ENCODE measurements at places on chromosomes 13 and 19.

DNA sequence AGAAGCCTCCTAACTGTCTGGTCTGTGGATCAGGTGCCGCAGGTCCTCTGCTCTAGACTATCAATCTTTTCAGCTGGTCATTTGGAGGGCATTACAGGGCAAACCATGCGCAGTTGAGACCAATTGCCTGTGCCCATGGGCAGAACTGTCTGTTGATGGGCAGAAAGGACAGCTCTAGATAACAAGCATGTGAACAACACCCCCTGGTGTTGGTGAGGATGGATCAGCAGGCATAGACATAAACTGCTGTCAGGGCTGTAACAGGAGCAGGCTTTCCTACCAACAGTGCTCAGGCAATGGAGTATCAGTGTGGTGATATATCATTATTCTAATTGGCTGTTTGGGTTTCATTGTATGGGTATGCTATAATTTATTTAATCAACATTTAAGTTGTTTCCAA is 104.7 kb upstream of the KL start:
- DNase-seq: peak; percentile 69

- DNase-seq: no peak
Observed at GRCh38 chr19:14408491-14409145, 10.5 kb downstream of the DDX39A start.

- no peak for DNase-seq
Observed at GRCh38 chr19:45340899-45341453, 426 bp downstream of the KLC3 start.

- no peak for DNase-seq
Observed at GRCh38 chr13:27336014-27336673, 65.5 kb downstream of the RASL11A start.

DNA sequence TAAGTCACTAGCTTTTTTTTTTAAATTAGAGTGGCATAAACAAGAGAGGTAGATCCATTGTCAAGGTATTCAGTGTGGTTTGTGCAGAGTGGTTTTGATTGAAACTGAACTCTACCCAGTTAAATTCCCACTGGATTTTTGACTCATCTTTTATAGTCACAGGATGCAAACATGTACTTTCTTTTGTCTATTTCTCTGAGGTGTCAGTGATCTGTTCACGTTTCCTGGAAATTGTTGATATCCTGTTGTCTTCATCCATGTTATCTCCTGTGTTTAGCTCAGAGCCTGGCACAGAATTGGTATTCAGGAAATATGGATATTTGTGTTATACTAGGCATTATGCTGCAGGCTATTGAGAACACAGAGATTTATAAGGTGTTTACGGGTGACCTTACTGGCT is 119.7 kb downstream of the PCCA start:
- DNase-seq: no peak

- peak; percentile 81 for DNase-seq
Observed at GRCh38 chr19:55088543-55089341, 13.1 kb downstream of the EPS8L1 start.

DNA sequence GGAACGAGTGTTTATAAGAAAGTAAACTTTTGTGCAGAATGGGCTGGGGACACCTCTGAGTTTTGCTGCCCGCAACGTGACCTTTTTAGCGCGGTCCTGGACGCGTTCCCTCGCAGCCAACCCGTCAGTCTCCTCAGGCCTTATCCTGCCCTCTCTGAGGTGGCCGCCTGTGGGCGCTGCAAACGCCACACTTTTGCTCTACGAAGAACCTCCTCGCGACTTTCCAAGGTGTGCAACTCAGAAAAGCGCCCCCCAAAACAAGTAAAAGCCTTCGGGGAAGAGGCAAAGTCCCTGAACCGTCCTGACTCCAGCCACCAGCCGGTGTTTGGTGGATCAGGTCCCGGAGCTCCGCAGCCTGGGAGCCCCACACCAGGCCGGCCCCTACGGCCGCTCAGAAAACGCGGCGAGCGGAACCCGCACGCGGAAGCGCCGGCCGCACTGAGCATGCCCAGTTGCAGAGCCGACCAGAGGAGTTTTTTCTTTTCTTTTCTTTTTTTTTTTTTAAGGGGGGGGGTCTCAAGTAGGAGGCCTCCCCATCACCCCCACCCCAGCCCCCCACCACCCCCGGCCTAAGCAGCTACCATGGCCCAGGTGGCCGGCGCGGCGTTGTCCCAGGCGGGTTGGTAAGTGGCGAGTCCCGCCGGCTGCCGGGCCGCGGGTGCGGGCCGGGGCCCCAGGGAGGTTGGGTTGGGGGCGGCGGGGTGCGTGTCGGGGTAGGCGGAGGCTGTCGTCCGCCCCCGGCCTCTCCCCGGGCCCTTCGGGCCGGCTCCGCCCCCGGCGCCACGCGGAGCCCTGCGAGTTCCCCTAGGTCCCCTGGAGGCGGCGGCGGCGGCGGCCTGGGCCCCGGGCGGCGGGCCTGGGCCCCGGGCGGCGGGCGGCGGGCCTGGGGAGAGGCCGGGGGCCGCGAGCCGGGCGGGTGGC is at the start of gene TDRD3:
Gene TDRD3, plus strand, starts transcription at position 438 of the 921 bp plus-strand sequence. Its CDS starts 145 bp downstream, at position 583.
- DNase-seq: peak; percentile 89

DNA sequence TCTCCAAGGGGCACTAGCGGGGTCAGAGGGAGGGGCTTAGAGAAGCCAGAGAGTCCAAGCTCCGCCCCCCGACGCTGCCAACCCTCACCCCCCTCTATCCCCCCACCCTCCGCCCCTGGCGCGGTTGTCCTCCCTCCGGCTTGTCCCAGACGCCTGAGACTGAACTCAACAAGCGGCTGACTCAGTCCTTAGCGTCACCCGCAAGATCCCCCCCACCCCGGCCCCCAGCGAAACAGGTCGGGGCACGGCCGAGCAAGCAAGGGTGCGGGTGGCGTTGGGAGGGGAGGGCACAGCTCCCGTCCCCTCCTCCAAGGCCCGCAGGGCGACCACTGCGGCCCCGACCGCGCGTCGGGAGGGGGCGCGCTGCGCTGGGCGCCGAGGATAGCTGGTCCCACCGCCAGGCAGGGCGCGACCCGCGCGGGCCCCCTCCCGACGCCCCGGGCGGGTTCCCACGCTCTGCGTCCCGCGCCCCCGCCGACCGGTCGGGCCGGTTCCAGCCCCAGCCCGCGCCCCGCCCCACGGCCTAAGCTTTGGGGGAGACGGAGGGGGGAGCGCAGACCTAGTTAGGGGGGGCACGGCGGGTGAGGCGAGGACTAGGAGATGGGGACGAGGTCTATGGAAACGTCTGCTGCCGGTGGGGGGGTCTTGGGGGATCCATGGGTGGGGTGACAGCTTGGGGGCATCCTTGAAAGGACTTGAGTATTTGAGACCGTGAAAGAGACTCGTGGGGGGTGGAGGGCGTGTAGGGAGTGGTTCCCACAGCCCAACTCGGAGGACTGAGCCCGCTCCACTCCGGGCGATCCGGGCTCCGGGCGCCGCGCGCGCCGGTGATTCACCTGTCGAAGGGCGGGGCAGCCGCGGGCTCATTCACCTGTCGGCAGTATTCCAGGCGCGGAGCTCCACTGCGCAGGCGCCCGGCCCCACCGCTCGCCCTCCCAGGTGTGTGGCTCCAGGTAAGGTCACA is 5.1 kb downstream of the NOTCH3 start:
- DNase-seq: no peak

DNA sequence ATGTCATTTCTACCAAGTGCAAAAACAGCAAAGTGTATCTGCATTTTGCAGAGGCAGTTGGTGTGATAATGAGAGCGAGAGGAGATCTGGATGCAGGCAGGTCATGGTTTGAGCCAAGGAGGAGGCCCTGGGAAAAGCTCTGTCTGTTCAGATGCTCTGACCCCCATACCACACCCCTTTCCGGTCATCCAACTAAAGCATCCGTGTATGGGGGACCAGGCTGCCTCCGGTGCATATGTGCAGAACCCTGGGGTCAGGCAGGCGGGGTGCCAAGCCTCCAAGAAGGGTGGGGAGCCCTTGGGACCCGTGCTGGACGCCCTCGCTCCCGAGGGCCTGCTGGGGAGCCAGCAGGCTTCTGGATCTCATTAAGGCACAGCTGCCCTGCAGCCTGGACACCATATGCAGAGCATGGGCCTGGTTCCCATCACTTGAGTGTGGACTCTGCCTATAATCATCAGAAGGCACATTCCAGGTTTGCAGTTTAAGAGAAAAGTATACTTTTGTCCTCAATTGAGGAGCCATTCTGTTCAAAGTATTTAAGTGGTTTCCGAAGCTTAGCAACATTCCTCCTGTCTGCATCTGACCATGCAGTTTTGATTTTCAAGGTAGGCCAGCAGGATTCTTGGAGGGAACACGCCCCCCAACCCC is 56.1 kb downstream of the ALOX5AP start:
- DNase-seq: no peak

- no peak for DNase-seq
Observed at GRCh38 chr19:12983091-12983490, 12.2 kb upstream of the NFIX start.

DNA sequence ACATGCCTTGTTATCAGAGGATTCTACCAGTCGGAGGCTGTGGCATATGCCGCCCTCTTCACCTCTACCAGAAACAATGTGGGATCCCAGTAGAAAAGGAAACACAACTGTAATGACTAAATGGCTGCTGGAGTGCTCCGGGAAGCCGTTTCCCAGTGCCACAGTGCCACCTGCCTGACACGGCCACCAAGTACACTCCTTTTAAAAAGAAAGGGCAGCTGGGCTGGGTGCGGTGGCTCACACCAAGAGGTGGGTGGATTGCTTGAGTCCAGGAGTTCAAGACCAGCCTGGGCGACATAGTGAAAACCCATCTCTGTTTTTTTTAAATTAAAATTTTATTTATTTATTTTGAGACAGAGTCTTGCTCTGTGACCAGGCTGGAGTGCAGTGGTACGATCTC is 67.3 kb downstream of the TRPM4 start:
- DNase-seq: peak; percentile 56

DNA sequence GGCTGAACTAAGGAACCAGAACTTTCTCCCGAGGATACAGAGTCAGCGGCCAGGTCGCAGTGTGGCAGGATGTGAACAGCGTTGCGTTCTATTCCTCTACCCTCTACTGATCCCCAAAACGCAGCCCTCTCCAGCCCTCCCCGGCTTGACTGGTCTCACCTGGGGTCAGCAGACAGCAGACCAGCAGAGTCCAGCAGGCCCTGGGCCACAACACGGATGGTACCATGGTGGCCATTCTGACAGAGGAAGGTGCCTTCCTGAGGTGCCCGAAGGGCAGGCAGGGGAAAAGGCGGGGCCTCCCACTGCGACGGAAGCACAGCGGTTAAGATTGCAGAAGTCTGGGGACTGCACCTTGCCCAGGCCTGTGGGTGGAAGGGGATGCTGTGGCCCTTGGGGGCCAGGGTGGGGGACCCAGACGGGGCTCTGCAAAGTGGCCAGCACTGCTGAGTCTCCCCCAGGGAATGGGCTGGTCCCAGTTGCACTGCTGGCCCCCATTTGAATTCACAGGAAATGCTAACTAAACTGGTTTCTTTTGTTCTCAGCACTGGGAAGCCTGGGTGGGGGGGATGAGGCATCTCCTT is at the start of gene ICAM3:
Gene ICAM3, minus strand, starts transcription at position 245 of the 581 bp plus-strand sequence. Its CDS starts 10 bp downstream, at position 235.
- peak; percentile 84 for DNase-seq

- peak; percentile 71 for DNase-seq
Observed at GRCh38 chr19:51887522-51888498, at the start of gene ZNF577. ZNF577 (minus strand) TSS chr19:51887951; CDS start chr19:51880382, 7,569 bp downstream.

GRCh38 chr13:39414339-39414738 is 188.7 kb downstream of the LHFPL6 start:
- DNase-seq: no peak

GRCh38 chr19:45472563-45473366 is 5.0 kb downstream of the FOSB start:
- DNase-seq: no peak

DNA sequence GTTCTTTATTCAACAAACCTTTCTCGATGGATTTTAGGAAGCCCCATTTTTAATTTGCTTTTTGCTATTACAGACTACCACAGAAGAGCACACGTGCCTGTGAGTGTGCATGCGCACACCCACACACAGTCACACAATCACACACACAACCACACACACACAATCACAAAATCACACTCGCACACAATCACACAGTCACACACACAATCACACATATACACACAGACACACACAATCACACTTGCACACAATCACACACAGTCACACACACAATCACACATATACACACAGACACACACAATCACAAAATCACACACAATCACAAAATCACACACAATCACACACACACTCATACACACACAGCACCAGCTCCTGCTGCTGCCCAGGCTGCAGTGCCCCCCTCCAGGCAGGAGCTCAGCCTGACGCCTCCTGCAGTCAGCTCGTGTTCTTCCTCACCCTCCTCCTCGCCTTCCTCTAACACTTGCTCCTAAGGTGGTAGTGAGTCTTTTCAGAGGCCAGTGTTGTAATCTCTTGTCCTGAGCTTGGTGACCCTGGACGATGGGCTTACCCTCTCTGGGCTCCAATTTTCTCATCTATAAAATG is 125.0 kb upstream of the SOX1 start:
- DNase-seq: no peak

- no peak for DNase-seq
Observed at GRCh38 chr13:94585543-94586101, 10.3 kb downstream of the TGDS start.

- DNase-seq: peak; percentile 98
Observed at GRCh38 chr19:58513694-58514563, 2.1 kb upstream of the SLC27A5 start.

DNA sequence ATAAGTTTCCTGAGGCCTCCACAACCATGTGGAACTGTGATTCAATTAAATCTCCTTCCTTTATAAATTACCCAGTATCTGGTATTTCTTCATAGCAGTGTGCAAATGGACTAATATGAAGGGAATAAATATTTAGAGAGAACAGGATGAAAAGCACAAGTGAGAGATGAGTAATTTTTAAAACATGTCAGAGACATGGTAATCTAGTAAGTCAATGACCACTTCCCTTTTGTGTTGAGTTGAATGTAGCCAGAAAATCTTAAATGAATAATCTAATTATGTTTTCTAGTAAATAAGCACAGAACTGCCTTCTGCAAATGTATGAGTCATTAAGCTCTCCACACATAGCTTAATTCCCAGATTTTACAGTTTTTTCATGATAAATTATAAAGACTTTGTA is 524.1 kb upstream of the SLITRK5 start:
- no peak for DNase-seq
